ENCODE measurements at places on chromosomes 12 and 14.
A peak's percentile ranks its signal among the peaks of the same experiment; 100 is the strongest.

GRCh38 chr12:65327207-65328076 lies 49.0 kb downstream of the MSRB3 start:
- H3K4me3 ChIP-seq = no peak overlapping the region
- H3K4me1 ChIP-seq = peaks cover 76% of the 10 kb centered on the region
- H3K27me3 ChIP-seq = no peaks in the 10 kb centered on the region
- peak overlapping the region; percentile 88 for H3K27ac ChIP-seq
- no peaks in the 10 kb centered on the region for H3K36me3 ChIP-seq

GRCh38 chr14:45251912-45252311 lies 1.1 kb downstream of the MIS18BP1 start:
- peak overlapping the region; percentile 87 for H3K4me3 ChIP-seq
- H3K36me3 ChIP-seq = no peaks in the 10 kb centered on the region
- H3K4me1 ChIP-seq = peaks cover 17% of the 10 kb centered on the region
- peaks cover 5% of the 10 kb centered on the region for H3K27me3 ChIP-seq

GRCh38 chr12:77060136-77060882 lies 5.1 kb downstream of the E2F7 start:
- H3K27ac ChIP-seq = no peak overlapping the region
- no peaks in the 10 kb centered on the region for H3K27me3 ChIP-seq
- no peaks in the 10 kb centered on the region for H3K36me3 ChIP-seq
- no peak for DNase-seq

DNA sequence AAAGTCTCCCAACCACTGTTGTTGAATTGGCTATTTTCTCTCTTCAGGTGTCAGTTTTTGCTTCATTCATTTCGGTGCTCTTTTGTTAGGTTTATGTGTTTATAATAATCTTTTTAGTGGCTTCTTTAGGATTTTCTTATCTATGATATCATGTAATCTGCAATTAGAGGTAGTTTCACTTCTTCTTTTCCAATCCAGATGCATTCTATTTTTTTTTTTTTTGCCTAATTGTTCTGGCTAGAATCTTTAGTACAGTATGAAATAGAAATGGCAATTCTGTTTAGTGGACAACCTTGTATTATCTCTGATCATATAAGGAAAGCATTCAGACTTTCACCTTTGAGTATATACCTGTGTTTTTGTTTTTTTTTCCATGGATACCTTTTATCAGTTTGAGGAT lies 17.4 kb downstream of the CNOT2 start:
- peaks cover 6% of the 10 kb centered on the region for H3K4me1 ChIP-seq
- no peaks in the 10 kb centered on the region for H3K27me3 ChIP-seq
- peak overlapping the region; percentile 19 for H3K27ac ChIP-seq

- H3K4me3 ChIP-seq = no peak overlapping the region
- no peaks in the 10 kb centered on the region for H3K36me3 ChIP-seq
- DNase-seq = peak; percentile 63
- peaks cover 20% of the 10 kb centered on the region for H3K4me1 ChIP-seq
- H3K27ac ChIP-seq = peak overlapping the region; percentile 80
Measured at GRCh38 chr14:93959239-93960107, 16.9 kb downstream of the ASB2 start.

GRCh38 chr12:83896416-83896815 lies 1016.2 kb downstream of the SLC6A15 start:
- no peak for DNase-seq
- no peak overlapping the region for H3K4me3 ChIP-seq
- no peak overlapping the region for H3K27ac ChIP-seq
- no peaks in the 10 kb centered on the region for H3K27me3 ChIP-seq
- H3K36me3 ChIP-seq = no peaks in the 10 kb centered on the region

- H3K4me1 ChIP-seq = peaks cover 4% of the 10 kb centered on the region
- no peaks in the 10 kb centered on the region for H3K27me3 ChIP-seq
- H3K36me3 ChIP-seq = no peaks in the 10 kb centered on the region
- H3K27ac ChIP-seq = no peak overlapping the region
Measured at GRCh38 chr12:83190631-83191390, 504.1 kb downstream of the TMTC2 start.

DNA sequence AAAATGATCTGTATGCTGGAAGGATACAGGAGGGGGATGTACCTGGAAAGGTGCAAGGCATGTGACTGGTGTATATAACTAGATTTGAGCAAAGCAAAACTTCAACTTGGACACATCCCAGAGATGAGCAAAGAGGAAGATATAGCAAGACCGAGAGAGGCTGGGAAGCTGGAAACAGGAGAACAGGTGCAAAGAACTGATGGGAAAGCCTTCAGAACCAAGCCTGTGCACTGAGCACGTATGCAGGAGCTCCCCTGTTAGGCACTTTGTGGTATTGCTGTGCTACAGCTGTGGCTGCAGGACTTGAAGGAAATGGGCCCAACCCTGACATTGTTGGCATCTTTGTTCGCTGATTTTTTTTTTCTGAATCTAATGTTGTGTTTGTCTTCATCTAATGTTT lies 120.7 kb upstream of the PWP1 start:
- H3K27ac ChIP-seq = no peak overlapping the region
- H3K36me3 ChIP-seq = no peaks in the 10 kb centered on the region
- DNase-seq = no peak
- peaks cover 10% of the 10 kb centered on the region for H3K27me3 ChIP-seq
- H3K4me1 ChIP-seq = peaks cover 14% of the 10 kb centered on the region

- no peak for DNase-seq
- H3K27ac ChIP-seq = peak overlapping the region; percentile 39
- peaks cover 2% of the 10 kb centered on the region for H3K27me3 ChIP-seq
- H3K4me1 ChIP-seq = peaks cover 12% of the 10 kb centered on the region
- no peak overlapping the region for H3K4me3 ChIP-seq
- H3K36me3 ChIP-seq = no peaks in the 10 kb centered on the region
Measured at GRCh38 chr12:105992849-105993740, 145.7 kb downstream of the NUAK1 start.

GRCh38 chr14:102066041-102066451 lies 20.8 kb downstream of the HSP90AA1 start:
- peaks cover 10% of the 10 kb centered on the region for H3K4me1 ChIP-seq
- no peak overlapping the region for H3K4me3 ChIP-seq
- no peaks in the 10 kb centered on the region for H3K36me3 ChIP-seq

- DNase-seq = no peak
- no peaks in the 10 kb centered on the region for H3K36me3 ChIP-seq
- no peak overlapping the region for H3K27ac ChIP-seq
- H3K27me3 ChIP-seq = peaks cover 3% of the 10 kb centered on the region
Measured at GRCh38 chr12:25723336-25723735, 170.3 kb upstream of the LMNTD1 start.

DNA sequence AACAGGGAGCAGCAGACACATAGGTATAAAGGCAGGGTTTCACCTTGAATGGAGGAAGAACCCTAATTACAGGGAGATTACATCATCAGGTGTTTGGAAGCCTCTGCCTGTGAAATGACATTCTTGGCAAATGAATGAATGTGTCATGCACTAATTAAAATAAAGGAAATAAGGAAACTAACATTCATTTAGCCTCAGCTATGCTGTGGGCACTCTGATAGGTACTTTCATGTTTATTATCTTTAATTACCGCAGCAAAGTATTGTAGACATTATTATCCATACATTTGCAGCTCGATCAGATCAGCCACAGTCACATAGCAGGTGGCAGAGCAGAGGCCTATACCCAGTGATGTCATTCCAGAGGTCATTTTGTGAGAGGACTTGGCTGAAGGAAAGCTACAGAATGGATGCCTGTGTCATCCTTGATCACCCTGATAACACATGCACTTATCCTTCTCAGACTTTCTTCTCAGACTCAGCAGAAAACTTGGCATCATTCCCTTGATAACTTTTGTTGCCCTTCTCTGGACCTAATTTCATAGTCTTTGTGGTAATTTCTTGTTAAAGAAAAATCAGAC lies 18.4 kb downstream of the ZNF664 start:
- H3K27ac ChIP-seq = peak overlapping the region; percentile 37
- H3K27me3 ChIP-seq = no peaks in the 10 kb centered on the region
- DNase-seq = no peak
- peaks cover 9% of the 10 kb centered on the region for H3K36me3 ChIP-seq

- peaks cover 34% of the 10 kb centered on the region for H3K27me3 ChIP-seq
- no peak overlapping the region for H3K4me3 ChIP-seq
- no peak overlapping the region for H3K27ac ChIP-seq
- no peak for DNase-seq
Measured at GRCh38 chr12:108495054-108495453, 20.0 kb upstream of the FICD start.

All from mesothelial cell of epicardium (in vitro differentiated cells).